ENCODE measurements at places on chromosomes 6 and 20.
A peak's percentile ranks its signal among the peaks of the same experiment; 100 is the strongest.

GRCh38 chr6:82616386-82617028 lies 252.9 kb downstream of the TPBG start:
- DNase-seq = no peak

- no peak for DNase-seq
These were observed 33.5 kb downstream of the RNF217 start for GRCh38 chr6:124995645-124996325.

- DNase-seq = no peak
These were observed 9.1 kb upstream of the JAG1 start for GRCh38 chr20:10682939-10683338.

GRCh38 chr20:11296951-11297350 lies 620.7 kb upstream of the BTBD3 start:
- no peak for DNase-seq

GRCh38 chr6:16274483-16274882 lies 36.1 kb downstream of the GMPR start:
- no peak for DNase-seq

DNA sequence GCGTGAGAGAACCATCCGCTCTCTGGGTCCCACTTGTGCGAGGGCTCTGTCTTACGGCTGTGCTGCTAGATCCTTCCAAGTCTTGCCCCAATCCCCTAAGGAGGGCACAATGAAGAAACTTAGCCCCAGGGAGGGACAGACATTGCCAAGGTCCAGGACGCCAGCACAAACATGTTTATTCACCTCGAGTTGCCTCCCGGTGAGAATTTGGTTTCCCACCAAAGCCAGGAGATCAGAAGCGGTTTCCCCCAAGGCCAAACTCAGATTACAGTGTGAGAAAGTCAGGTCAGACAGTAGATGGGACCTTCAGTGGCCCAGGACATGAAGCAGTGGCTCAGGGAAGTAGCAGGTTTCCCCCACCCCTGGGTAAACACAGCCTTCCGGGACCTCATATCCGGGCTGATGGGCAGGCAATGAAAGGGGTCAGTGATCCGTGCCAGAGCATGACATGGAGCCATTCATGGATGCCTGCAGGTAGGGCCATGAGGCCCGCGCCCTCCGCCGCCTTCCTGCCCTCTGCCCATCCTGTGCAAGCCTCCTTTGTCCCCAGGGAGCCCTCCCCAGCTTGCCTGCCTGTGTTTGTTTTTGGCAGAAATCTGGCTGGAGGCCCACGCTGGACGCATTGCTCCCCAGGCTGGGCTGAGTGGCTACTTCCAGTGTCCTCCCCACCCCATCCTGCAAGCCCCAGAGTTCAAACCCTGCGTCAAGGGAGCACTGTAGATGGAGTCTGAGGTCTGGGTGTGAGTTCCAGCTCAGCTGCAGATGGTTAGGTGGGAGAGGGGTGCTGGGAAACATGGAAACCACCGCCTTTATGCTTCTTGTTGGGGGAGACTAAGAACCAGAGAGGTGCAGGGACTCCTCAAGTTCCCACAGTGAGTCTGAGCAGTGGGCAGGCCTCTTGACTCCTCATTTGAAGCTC lies 2.0 kb downstream of the BPIFB2 start:
- DNase-seq = no peak

DNA sequence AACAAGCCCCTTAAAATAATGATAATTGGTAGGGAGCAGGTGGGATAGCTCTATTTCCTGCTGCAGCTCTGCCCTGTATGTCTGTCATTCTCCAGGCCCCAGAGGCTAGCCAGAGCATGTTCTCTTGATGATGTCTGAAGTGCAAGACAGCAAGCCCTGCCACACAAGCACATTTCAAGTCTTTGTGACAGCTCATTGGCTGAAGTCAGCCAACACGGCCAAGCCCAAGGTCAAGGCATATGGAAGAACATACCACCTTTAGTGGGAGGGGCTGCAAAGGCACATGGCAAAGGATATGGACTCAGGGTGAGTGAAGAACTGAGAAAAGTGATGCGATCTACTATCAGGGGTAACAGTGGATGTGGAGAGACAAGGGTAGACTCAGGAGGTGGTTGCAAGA lies 116.1 kb downstream of the PRND start:
- no peak for DNase-seq

GRCh38 chr6:136501096-136501495 lies 49.1 kb downstream of the MAP7 start:
- no peak for DNase-seq

GRCh38 chr6:169643521-169643920 lies 58.3 kb downstream of the WDR27 start:
- no peak for DNase-seq

DNA sequence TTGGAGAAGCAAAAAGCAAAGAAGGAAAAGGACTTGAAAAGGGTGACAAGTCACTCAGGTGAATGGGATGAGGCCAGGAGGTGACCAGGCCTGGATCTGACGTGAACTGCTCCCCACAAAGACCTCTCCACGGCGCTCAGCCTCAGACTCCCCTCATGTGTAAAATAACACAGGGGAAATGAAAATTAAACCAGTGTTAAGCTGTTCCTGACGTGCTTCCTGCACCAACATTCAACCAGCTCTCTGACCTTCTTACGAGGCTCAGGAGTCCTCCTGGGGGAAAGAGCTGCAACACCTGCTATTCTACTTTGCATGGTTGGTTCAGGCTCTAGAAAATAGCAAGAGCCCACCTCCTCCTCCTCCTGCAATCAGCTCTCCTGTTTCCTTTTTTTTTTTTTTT lies 256.7 kb downstream of the ATXN1 start:
- DNase-seq = no peak

- no peak for DNase-seq
These were observed 69.8 kb upstream of the PHACTR2 start for GRCh38 chr6:143607974-143608373.

DNA sequence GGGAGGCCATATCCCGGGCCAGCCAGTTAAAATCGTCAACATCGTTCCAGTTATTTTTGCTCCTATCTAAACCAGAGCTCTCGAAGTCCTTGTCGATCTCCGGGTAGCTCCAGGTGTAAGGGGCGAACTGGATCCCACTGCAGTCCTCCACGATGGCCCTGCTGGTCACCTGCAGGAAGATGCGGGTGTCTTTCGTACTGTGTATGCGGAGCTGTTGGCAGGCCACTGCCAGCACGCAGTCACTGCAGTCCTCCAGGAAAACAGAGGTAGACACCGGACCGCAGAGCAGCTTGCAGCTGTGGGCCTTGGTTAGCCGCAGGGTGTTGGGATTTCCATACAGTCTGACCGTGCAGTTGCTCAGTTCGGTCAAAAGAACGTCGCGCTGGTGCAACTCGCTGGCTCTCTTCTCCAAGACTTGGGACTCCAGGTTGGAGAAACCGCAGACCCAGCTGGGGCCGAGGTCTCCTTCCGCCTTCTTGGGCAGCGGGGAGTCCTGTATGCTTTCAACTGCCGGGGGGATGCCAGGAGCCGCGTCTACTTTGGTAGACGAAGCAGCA lies 742 bp downstream of the TBCC start:
- no peak for DNase-seq

DNA sequence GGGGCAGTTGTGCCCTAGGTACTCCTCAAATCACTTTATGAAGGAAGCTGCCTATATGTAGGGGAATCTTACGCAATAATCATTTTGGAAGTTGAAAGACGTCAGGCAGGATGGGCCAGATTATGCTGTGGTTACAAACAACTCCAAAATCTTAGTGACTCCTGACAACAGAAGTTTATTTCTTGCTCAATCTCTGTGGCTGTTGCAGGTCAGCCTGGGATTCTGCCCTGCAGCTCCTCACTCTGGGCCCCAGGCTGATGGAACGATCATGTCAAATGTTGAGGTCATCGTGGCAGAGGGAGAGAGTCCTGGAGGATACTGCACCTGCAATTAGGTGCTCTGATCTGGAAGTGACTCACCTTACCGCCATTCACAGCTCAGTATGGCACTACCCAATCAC lies 88.4 kb downstream of the ZDHHC14 start:
- DNase-seq = no peak

DNA sequence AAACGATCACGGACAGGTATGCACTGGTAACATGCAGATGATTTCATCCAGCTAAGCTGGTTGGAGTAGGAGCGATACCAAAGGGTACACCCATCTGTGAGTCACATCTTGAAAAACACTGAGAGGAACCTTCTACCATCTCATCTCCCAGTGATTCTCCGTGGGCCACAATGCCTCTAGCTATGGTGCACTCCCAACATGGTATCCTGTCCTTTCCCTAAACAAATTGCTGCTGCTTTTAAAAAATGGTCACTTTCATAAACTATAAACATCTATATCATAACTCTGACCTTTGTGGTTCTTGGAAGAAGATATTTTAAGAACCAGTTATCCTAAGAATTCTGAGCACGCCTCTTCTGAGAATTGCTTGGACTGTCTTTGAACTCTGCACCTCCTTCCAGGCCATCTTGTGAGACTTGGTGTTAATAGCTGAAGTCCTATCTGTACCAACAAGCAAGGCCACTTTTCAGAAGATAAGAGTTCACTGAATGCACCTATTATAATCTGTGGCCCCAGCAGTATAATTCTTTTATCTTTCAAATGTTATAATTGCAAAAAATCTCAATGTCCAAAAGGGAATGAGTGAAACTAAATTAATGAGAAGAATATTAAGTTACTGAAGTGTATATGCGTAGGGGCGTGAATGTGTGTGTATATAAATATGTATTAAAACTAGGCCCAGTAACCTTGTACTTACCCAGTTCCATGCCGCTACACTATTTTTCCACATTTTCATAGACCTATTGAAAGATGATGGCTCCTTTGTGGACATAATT lies 70.5 kb upstream of the TPD52L1 start:
- DNase-seq = no peak

DNA sequence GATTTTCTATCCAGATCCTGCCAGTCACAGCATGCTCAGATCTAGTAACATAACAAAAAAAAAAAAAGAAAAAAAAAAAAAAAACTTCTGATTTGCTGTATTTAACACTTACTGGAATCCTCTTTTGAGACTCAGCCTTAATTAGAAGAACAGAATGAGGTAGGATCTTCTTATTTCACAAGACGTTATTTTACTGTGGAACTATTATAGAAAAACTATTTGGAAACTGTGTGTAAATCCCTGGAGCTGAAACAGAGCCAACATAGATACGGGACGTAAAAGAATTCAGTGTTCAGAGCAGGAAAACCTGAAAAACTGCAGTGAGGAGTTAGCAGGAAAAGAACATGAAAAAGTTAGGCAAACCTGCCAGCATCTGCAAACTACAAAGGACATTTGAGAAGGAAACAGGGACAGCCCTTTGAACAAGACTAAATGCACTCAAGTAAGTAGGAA lies 3.4 kb upstream of the ZNF217 start:
- no peak for DNase-seq

DNA sequence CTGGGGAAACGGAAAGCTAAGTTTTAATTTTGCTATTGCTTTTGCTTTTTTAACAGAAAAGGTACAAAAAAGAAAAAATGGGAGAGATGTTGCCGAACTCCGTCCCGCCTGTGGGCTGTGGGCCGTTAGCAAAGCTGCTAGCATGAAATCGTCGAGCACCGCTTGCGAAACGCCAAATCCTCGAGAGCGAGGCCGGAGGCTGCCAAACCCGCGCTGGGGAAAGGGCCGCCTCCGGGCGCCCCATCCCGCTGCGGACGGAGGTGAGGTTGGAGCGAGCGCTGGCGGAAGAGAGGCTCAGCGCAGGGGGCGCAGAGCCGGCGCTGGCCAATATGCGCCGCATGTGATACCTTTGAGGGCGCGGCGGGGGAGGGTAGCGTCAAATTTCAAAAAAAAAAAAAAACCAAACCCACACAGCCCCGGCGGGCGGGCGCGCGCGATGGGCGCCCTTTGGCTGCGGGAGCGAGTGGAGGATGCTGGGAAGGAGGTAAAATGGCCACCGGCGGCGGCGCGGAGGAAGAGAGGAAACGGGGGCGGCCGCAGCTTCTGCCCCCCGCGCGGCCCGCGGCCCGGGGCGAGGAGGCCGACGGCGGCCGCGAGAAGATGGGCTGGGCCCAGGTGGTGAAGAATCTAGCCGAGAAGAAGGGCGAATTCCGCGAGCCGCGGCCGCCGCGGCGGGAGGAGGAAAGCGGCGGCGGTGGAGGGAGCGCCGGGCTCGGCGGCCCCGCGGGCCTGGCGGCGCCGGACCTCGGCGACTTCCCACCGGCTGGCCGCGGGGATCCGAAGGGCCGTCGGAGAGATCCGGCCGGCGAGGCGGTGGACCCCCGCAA lies at the start of gene ZCCHC3:
Gene ZCCHC3 (plus strand): TSS at position 473 of the 827 bp plus-strand sequence. CDS start 17 bp downstream, at position 490.
- DNase-seq = peak; percentile 46

DNA sequence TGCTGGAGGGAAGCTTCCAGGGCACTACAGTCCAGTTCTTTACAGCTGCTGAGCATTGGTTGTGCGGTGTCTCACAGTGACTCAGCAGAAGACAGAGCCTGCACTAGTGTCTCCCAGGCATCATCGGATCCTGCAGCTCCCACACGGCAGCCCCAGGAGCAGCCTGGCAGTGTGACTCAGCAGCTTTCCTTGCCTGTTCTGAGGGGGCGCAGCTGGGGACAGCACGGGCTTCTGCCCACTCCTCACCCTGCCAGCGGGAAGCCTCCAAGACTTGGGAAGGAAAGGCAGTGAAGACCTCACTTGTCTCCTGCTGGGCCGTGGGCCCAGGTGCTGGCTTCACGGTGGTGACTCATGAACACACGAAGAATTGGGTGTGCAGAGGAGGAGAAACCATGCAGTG lies 165.4 kb downstream of the SYNDIG1 start:
- DNase-seq = no peak

- DNase-seq = no peak
These were observed 17.8 kb downstream of the TMEM30A start for GRCh38 chr6:75266716-75267291.

- DNase-seq = no peak
These were observed 10.5 kb downstream of the ZBTB2 start for GRCh38 chr6:151380848-151381205.

GRCh38 chr6:161533266-161533665 lies 259.4 kb upstream of the AGPAT4 start:
- no peak for DNase-seq

DNA sequence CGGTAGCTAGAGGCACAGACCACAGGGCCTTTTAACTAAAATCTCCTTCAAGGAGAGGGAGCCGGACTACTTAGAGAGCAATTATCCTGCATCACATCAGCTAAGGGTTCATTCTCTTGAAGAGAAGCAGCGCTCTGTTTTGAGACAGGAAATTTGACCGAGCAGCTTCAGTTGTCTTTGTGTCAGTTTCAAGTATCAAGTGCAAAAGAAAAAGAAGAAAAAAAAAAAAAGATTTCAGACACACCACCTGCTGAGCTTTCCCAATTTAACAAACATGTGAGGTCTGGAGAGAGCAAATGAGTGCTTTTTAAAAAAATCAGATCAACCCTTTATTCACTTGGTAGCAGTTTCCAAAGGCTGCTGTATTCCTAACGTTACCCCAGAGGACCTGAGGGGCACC lies 273.5 kb upstream of the POU3F2 start:
- DNase-seq = no peak

GRCh38 chr6:161835500-161836215 lies 561.8 kb upstream of the AGPAT4 start:
- no peak for DNase-seq

DNA sequence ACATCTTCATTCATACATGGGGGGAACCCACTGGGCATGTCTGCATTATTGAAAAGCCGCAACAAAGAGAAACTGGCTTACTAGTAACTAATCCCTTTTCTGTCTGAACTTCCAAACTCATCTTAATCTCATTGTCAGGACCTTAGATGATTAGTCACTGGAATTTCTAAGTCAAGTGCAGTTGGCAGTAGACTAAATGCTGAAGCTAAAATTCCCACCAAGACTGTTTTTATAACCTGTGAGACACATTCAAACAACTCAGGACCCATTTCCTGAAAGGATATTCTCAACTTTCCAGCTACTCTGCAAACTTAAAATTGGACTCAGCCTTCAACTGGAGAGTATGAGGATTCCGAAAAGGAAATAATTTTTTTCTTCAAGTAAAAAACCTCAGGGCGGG lies 94.8 kb upstream of the SCAF8 start:
- no peak for DNase-seq

GRCh38 chr20:47493175-47493962 lies 8.3 kb upstream of the NCOA3 start:
- DNase-seq = no peak
